ENCODE measurements at places on chromosomes 11 and 22. TPM values are rescaled to one million over a fixed set of nuclear protein-coding genes. Genes with fewer than 3 reads are reported as not detected.

The FOXRED1 gene
- 1.8 TPM for total RNA-seq

GRCh38 chr11:102794382-102794781 is 3.6 kb downstream of the MMP1 start:
- H3K27ac ChIP-seq, result no peak overlapping the region
- H3K4me3 ChIP-seq, result no peak overlapping the region

The TUBA8 gene
- not detected for total RNA-seq

DNA sequence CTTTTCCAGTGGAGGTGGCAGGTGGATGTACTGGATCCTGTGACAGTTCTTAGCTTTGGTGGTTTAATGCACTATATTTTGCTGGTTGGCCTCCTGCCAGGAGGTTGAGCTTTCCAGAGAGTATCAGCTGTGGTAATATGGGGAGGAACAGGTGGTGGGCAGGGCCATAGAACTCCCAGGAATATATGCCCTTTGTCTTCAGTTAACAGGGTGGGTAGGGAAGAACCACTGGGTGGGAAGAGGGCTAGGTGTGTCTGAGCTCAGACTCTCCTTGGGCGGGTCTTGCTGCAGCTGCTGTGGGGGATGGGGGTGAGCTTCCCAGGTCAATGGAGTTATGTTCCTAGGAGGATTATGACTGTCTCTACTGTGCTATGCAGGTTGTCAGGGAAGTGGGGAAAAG is 203.8 kb downstream of the DLG2 start:
- H3K4me1 ChIP-seq, result no peaks in the 10 kb centered on the region
- no peaks in the 10 kb centered on the region for H3K27me3 ChIP-seq
- no peak overlapping the region for H3K27ac ChIP-seq
- no peak for DNase-seq
